ENCODE measurements at places on chromosomes 2 and 18.

DNA sequence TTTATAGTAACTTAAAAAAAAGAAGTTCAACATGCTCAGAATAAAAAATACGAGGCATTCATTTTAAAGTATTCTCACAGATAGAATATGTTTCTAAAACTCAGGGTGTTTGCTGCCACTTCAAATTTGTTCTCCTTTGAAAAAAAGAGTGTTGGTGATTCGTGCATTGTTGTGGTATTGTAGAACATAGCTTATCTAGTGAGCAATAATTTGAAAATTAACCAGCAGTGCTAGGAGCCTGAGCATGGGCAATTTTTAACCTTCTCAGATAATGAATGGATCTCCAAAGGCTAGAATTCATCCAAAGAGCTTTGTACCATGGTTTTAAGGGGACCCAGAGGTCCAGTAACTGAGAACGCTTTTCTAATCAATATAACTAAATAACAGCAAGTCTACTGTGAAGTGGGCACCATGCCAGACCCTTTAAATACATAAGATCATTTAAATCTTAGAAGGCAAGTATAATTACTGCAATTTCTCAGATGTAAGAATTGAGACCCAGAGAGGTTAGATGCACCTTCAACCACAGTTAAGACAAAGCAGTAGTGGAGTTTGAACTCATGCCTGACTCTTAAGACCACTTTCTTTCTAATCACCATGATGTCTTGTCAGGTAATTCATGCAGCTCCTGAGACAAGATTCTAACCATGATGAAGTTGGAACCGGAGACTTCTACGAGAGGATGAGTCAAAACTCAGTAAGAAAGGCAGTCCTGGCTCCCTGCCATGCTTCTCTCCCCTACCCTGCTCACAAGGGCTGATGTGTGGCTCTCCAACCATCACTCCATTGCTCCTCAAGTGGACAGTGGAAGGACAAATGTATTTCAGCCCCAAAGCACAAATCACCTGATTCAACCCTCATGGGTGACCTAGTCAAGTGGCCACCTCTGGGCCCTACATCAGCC is 3.4 kb downstream of the CYRIA start:
- DNase-seq = no peak

DNA sequence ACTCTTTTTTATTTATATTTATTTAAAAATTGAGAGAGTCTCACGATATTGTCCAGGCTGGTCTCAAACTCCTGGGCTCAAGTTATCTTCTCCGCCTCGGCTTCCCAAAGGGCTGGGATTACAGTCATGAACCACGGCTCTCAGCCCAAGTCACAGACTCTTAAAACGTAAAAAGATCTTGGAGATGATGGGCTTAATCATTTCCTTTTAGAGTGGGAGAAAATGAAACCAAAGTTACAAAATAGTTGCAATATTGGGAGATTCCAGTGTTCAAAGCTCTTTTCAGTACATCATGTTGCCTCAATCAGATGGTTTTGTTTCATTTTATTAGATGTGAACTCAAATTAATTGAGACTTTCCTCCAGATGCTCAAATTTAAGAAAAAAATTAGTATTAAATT is 151.4 kb upstream of the XPO1 start:
- DNase-seq = no peak

DNA sequence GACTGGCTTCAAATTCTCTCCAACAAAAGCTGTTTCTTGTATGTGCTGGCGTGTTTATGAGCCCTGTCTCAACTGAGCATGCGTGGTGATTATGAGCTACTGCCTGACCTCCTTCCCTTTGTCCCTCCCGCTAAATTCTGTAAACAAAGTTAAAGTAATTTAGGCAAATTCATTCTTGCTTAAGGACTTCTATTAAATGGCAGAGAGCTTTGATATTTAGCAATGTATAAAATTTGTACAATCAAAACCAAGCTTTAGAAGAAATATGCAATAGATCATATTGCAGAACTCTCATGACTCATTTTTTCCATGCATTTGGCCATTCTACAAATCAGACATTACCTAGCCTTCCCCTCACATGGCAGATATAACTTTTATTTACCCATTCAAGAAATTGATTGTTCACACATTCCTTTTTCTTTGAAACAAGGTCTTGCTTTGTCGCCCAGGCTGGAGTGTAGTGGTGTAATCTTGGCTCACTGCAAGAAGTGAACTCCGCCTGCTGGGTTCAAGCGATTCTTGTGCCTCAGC is 18.2 kb downstream of the IGFBP2 start:
- no peak for DNase-seq

GRCh38 chr2:67666386-67667053 is 269.4 kb downstream of the ETAA1 start:
- no peak for DNase-seq

DNA sequence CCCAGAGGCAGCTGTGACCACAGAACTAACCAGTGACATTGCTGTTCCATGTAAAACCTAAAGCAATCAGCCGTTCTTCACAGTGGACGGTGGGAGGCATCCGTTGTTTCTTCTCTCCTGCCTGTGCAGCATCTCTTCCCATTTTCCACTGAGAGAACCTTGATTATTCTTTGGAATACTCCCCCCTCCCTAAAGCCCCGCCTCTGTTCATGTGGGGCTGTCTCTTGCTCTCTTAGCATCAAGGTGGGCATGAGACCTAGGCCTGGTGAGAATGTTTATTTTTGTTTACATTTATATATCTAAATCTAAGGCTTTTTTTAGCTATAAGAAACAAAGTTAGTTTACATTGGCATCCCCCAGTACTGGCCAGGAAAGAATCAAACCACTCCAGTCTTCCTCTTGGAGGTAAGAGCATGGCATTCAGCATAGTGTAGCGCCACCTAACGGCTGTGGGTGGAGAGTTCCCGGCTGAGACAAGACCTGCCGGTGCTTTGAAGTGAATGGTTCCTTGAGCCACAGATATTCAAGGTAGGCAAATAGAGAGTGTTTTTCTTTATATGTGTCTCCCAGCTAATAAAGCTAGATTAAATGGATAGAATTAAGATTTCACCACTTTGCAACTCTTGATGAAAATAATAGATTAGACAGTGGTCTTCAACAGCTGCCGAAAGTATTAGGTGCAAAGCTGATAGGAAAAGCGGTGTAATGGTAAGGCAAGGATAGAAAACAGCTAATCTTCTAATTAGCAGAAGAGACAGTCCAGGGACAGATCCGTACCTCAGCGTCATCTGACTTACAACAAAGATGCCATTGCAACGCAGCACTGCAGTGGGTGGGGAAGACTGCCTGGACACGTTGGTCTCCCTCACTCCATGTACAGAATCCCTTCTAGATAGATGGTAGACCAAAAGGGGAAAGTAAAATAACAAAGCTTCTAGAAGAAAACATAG is 219.6 kb upstream of the RAB12 start:
- DNase-seq = no peak

DNA sequence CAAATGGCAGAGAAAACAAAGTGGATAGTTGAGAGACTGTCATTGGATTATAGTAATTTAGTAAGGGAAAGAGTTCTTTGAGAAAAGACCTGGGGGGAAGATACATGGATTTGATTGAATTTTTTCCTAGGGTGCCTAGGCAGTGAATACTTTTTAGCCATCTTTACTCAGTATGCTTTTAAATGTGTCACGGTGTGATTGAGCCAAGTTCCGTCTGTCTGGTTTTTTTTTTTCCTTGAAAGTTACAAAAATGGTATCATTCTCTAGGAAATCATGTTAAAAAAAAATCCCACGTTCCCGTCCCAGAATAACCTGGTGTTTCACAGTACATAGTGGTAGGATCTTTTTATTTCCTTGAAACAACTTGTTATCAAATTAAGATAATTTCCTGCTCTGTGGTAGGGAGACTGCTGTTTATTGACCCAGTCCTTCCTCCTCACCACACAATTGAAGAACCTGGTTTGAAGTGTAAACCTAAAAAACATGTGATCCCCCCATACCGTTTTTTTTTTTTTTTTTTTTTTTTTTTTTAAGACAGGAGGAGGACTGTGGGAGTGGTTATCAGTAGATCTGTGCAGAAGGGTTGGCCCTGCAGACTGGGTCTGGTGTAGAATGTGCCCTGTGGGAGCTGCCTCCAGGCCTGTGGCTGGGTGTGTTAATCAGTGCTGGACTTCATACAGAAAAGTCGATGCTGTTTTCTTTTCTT is 55.1 kb downstream of the DGKD start:
- DNase-seq = no peak

GRCh38 chr18:6860804-6861448 is 131.4 kb downstream of the ARHGAP28 start:
- DNase-seq = no peak

DNA sequence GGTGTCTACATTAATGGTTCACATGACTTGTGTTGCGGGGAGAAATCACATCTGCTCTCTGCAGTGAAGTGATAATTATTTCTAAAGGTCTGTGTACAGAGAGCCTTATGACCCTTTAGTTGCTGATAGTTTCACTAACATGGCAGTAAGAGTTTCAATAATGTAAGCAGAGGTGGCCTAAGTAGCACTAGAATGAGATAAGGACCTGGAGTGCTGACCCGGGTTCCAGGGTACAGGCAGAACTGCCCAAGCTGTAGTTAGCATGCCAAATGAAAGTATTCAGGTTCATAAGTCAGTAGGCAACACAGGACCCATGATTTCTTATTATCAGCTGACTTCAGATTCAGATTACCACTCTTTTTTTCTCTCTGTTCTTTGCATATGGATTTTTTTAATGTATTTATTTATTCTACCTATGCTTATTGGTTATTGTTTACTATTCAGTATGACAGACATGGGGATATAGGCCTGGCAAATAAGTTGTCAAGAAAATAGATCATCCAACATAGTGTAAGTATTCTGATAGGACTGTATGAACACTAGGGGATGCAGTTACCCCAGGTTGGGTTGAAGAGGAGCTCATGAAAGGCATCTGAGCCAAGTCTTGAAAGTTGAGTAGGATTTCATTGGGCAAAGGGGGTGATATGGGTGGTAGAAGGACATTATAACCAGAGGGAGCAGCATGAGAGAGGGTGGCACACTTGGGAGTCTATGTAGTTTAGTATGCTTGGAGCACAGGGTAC is 105.2 kb downstream of the CCDC85A start:
- DNase-seq = no peak

GRCh38 chr2:238302087-238302486 is 13.7 kb upstream of the PER2 start:
- DNase-seq = no peak

DNA sequence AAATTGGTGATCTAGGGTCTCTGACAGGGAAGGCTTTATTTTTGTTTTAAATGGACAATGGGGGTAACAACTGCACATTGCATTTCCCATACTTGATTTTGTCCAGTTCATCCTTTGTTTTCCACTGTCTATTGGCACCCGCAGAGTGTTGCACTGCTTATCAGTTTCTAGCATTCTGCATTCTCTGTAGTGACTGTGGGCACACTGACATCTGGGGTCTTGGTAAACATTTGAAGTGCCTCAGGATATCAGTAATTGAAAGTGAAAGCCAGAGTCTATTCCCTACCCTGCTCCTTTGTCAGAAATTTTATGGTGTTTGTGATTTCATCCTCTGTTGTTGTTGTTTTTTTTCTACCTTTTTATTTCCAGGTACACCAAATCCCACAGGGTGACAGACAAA is 132.1 kb upstream of the EPC2 start:
- DNase-seq = no peak

DNA sequence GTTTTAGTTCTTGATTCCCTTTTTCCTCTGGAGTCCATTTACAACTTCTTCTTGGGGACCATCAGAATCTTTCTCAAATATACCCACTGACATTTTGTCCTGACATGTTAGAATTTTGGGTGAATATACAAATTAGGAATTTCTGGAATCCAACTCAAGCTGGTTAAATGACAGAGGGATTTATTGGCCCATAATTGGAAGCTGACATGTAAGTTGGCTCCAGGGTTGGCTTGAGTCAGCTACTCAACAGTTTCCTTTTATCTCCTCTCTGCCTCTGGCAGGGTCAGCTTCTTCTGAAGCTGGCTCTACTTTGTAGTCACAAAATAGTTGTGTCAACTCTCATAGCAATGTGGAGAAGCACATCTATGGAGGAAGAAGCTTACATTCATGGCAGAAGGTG is 36.6 kb upstream of the PPP1R1C start:
- no peak for DNase-seq

DNA sequence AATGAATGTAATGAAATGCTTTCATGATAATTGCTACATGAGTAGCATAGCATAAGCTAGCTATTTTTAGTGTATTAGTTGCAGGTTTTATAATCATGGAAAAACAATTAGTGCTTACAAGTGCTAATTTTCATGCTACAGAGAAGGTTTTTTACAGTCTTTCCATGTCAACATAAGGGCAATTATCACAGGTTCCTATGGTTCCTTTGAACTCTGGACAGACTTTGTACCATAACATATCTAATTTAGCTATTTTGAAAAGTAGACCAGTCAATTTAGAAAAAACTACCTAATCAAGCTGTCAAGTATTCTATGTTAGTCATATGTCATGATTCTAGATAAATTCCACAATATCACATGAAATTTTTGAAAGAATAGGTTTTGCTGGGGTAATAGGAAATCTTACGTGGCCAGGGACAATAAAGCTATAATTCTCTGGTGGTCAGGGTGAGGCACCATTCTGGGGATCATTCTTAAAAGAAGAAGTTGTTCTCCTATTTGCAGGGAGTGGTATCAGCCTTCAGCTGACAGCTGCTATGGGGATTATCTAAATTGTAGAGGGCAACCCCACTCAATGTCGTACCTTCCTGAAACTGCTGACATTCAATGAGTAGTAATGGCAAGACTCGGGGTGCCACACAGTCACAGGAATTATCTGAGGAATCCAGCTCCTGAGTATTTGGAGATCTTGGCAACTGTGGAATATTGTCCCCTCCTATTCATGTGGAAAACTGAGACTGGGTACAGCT is 724.0 kb upstream of the LINC00305 start:
- DNase-seq = no peak

DNA sequence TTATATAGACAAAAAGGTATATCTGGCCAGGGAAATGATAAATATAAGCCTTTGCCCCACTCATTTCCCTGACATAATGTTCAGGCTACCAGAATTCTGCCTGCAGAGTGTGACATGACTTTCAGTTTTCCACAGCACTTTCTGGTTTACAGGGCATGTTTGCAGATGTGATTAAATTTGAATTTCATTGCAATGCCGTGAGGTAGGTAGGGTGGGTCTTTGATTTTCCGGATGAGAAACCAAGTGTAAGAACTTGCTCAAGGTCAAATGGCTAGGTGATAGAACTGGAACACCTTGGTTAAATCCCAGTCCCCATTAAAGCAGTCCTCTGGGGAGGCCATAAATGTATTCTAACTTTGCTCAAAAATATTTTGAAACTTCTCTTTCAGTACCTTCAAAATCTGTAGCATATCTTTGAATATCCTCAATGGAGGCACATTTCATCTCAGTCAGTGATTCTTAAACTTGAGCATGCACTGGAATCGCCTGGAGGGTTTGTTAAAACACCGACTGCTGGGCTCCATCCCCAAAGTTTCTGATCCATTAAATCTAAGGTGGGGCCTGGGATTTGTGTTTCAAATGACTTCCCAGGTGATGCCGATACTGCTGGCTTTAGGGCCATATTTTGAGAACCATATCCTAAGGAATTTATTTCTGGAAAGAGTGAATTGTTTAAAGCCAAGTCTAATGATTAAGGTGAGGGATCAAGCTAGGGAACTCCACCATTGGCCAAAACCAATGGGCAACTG is 35.0 kb downstream of the MRPL33 start:
- DNase-seq = no peak
